NCI-H2029 (cell line): ENCODE measurements at places on chromosomes 2 and 18.

DNA sequence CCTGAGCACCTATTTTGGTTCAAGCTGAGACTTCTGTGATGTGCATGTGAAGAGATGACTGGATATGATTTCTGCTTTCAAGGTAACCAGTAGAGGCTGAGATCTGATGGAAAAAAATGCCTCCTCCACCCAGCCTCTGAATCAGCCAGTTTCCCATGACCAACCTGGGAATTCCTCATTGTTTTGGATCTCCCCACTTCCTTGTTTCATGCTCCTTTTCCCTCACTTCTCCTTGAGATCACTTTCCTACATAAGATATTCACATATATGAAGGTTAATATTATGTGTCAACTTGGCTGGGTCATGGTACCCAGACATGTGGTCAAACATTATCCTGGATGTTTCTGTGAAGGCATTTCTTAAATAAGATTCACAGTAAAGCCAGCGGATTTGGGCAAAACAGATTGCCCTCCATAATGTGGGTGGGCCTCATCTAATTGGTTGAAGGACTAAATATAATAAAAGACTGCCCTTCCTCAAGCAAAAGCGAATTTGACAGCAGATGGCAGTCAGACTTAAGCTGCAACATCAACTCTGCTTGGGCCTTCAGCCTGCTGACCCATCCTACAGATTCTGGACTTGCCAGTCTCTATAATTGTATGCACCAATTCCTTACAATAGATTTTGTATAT, 379.4 kb downstream of the TNS1 start:
- no peak for DNase-seq

GRCh38 chr2:199999166-199999565, 43.8 kb downstream of the MAIP1 start:
- DNase-seq, result no peak

GRCh38 chr18:11906926-11907874, 917 bp downstream of the MPPE1 start:
- no peak for DNase-seq

DNA sequence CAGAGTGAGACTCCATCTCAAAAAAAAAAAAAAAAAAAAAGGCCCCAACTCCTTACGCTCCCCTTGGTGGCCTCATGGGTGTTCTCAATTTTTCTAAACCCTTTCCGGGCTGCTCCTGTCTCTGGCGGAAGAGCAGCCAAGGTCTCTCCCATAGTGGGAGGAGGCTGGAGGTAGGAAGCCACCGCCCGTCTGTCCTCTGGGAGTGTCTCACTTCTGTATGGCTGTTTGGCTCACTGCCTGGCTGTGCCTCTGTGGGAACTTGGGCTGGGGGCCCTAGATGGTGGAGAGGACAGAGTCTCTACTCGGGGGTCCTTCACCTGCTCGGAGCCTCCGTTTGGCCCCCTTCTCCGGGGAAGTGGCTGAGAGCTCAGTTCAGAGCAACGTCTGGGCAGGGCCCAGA, 245.3 kb downstream of the CELF4 start:
- DNase-seq, result no peak

GRCh38 chr2:27369471-27370025, 590 bp downstream of the EIF2B4 start:
- peak; percentile 43 for DNase-seq
